ENCODE measurements at places on chromosomes 13 and 19.

- no peak overlapping the region for H3K4me3 ChIP-seq
- H3K4me1 ChIP-seq, result no peaks in the 10 kb centered on the region
- H3K36me3 ChIP-seq, result no peaks in the 10 kb centered on the region
- no peak for DNase-seq
- H3K27me3 ChIP-seq, result no peaks in the 10 kb centered on the region
Observed at GRCh38 chr13:28621449-28621848, 37.5 kb upstream of the POMP start.

DNA sequence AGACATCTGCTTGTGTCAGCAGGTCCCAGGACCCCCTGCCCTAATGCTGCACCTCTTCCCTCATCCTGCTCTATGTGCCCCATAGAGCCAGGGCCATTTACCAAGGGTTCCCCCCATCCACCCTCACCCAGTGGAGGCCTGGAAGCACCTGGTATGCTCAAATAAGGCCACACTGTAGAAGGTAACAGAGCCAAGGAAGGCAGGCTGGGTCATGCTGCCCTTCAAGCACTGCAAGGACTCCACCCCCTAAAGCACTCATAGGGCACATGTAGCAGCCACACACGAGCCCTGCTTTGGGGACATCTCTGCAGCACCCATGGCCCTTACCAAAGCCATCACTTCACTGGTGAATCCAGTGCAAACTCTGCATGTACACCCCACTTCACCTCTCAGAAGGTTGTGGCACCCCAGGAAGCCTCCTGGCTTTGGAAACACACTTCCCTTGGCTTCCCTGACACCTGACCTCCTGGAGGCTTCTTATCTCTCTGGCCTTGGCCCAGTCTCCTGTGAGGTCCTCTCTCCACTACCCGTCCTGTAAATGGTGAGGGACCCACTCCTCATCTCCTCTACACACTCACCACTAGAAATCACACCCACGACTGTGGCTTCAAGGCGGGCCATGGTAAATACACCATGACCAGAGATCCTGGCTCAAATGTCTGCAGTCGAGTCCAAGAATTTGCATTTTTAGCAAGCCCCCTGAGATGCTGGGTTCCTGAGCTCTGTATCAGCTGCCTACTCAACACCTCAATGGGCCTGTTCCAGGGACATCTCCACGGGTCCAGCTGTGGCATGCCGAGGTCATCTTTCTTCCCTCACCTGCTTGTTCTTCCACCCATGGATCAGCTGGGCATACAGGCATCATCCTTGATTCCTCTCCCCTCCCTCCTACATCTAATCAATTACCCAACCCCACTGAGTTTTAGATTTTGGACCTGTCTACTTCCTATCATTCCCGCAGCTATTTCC, 80.9 kb upstream of the DOCK9 start:
- H3K4me1 ChIP-seq, result peaks cover 3% of the 10 kb centered on the region
- no peak overlapping the region for H3K4me3 ChIP-seq
- no peak for DNase-seq
- H3K27ac ChIP-seq, result no peak overlapping the region

- H3K4me1 ChIP-seq, result peaks cover 10% of the 10 kb centered on the region
- peak overlapping the region; percentile 85 for H3K27ac ChIP-seq
- H3K36me3 ChIP-seq, result no peaks in the 10 kb centered on the region
- no peak overlapping the region for H3K4me3 ChIP-seq
Observed at GRCh38 chr19:44742330-44743061, 6.0 kb upstream of the BCL3 start.

DNA sequence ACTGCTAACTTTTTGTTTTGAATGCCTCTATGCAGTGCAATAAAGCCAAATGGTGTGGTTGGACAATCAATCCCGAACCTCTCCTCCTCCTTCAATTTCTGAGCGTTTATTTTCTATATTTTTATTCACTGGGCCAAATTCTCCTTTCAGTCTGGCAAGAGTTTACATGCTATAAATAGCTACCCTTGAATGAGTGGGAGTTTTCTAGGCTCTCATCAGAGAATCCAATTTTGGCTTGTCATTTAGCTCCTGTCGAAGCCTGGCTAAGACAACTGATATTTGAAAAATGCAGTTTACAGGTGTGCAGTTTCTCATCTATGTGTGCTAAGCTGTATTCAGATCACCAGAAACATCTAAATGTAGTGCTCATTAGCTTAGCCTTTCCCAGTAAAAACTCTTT, 61.8 kb downstream of the OLFM4 start:
- no peak overlapping the region for H3K27ac ChIP-seq
- no peak for DNase-seq
- H3K27me3 ChIP-seq, result no peaks in the 10 kb centered on the region
- no peaks in the 10 kb centered on the region for H3K36me3 ChIP-seq

DNA sequence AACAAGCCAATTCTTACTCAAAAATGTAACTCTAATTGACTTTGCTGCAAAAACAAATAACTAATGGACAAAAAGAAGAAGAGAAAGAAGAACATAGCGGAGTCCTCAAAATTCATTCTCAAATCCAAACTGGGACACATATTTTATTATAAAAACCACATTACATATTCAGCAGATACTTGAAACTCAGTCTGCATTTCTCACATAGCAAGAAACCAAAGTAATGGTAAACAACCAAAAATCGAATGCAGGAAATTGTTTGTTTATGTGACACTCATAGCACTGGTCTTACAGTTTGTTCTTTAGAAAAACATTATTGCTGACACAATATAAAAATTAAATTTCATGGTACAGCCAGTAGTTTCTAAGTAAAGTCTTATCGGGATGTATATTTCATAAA, 789.8 kb downstream of the SLITRK6 start:
- DNase-seq, result no peak
- no peaks in the 10 kb centered on the region for H3K27me3 ChIP-seq
- no peak overlapping the region for H3K27ac ChIP-seq
- H3K4me3 ChIP-seq, result no peak overlapping the region
- no peaks in the 10 kb centered on the region for H3K36me3 ChIP-seq

GRCh38 chr19:40217934-40218890, at the start of gene TTC9B:
Gene TTC9B, minus strand, starts transcription at chr19:40218384. Its CDS starts 3 bp downstream, at chr19:40218381.
- no peak within 1 kb of the TSS for H3K4me3 ChIP-seq
- H3K27me3 ChIP-seq, result peaks cover 22% of the 10 kb centered on the region

DNA sequence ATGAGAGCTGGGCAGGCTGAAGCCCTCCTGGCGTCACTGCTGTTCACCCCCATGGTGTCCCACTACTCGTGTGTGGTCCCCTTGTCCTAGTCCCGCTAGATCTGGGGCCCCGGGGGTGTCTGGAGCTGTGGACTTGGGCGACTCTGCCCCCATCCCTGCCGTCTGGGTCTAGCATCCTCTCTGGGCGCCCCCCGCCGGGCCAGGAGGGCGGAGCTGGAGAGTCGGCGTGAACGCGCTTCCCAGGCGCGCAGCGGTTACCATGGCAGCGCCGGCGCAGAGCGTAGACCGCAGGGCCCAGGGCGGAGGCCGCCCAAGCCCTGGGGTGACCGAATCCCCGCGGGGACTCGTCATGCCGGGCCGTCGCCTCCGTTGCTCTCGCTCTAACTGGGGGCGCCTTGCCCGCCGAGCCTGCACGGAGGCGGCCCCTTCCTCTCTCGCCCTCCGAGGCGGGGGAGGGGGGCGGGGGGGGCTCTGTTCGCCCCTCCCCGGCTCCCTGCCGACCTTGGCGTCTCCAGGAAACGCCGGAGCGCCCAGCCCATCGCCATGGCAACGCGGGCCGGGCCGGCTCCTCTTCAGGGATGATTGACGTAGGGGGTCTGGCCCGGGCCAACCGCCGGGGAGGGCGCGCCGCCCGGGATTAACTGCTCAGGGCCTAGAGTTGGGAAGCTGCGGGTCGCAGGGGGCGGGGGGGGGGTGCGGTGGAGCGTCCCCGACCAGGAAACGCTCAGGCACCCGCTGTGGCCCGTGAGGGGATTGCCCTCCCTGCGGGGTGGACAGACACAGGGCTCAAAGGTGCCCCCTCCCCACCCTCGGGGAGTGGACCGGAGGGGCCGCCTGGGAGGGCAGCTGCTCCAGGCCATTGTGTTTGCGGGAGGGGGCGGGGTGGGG, 8.9 kb downstream of the ISYNA1 start:
- no peaks in the 10 kb centered on the region for H3K36me3 ChIP-seq
- peaks cover 26% of the 10 kb centered on the region for H3K4me1 ChIP-seq
- H3K4me3 ChIP-seq, result peak overlapping the region; percentile 39
- H3K27ac ChIP-seq, result peak overlapping the region; percentile 85
- no peaks in the 10 kb centered on the region for H3K27me3 ChIP-seq
- peak; percentile 81 for DNase-seq

GRCh38 chr19:49637821-49638738, 1.9 kb downstream of the RRAS start:
- DNase-seq, result peak; percentile 86
- no peaks in the 10 kb centered on the region for H3K36me3 ChIP-seq
- H3K4me3 ChIP-seq, result peak overlapping the region; percentile 72

DNA sequence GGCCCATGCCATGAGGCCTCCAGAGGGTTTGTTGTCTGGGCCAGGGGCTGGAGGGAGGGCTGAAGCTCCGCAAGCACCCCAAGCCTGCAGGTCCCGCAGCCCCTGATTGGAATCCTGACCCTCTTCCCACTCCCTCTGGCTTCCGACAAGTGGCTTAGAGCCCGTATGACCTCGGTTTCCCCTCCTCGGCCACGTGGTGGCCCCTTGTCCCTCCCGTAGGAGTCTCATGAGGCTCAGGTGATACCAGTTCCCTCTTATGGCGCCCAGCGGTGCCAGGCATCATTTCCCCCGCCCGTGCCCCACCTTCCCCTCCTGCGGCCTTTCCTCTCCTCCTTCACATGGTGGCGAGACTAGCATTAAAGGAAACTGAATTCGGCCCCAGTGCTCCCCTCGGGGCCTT, 6.1 kb downstream of the THOP1 start:
- DNase-seq, result no peak
- H3K4me3 ChIP-seq, result no peak overlapping the region
- no peaks in the 10 kb centered on the region for H3K4me1 ChIP-seq

- no peaks in the 10 kb centered on the region for H3K36me3 ChIP-seq
- DNase-seq, result no peak
- no peak overlapping the region for H3K27ac ChIP-seq
- H3K27me3 ChIP-seq, result no peaks in the 10 kb centered on the region
- H3K4me3 ChIP-seq, result no peak overlapping the region
- no peaks in the 10 kb centered on the region for H3K4me1 ChIP-seq
Observed at GRCh38 chr19:33785795-33786194, 10.9 kb upstream of the KCTD15 start.

GRCh38 chr13:97018029-97018819, 23.9 kb upstream of the OXGR1 start:
- H3K4me3 ChIP-seq, result no peak overlapping the region
- H3K27me3 ChIP-seq, result no peaks in the 10 kb centered on the region
- H3K27ac ChIP-seq, result no peak overlapping the region
- H3K4me1 ChIP-seq, result no peaks in the 10 kb centered on the region
- DNase-seq, result no peak

DNA sequence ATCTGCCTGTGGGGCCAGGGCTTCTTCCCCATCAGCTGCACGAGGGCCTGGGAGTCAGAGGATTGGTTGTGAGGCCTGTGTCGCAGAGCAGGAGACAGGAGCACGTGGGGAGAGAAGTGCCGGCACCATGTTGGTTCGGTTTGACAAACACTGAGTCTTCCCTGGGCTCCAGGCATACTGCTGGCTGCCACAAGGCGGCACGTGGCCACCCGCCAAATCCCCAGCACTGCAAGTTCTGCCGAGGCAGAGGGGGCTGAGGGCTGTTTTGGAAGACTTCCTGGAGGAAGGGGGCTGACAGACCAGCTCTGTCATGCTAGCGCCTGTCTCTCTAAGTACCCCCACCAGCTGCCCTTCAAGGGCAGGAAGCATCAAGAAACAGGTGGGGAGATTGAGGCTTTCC, 9.5 kb downstream of the SHANK1 start:
- H3K27me3 ChIP-seq, result no peaks in the 10 kb centered on the region
- no peak overlapping the region for H3K27ac ChIP-seq
- H3K4me3 ChIP-seq, result no peak overlapping the region
- no peaks in the 10 kb centered on the region for H3K36me3 ChIP-seq

- DNase-seq, result peak; percentile 47
- no peaks in the 10 kb centered on the region for H3K36me3 ChIP-seq
- H3K27ac ChIP-seq, result peak overlapping the region; percentile 100
- no peaks in the 10 kb centered on the region for H3K27me3 ChIP-seq
Observed at GRCh38 chr19:48874303-48875135, 2.3 kb downstream of the PPP1R15A start.

- H3K36me3 ChIP-seq, result no peaks in the 10 kb centered on the region
- no peak overlapping the region for H3K4me3 ChIP-seq
- no peak overlapping the region for H3K27ac ChIP-seq
- H3K27me3 ChIP-seq, result no peaks in the 10 kb centered on the region
Observed at GRCh38 chr19:38059897-38060296, 152.9 kb downstream of the SIPA1L3 start.

DNA sequence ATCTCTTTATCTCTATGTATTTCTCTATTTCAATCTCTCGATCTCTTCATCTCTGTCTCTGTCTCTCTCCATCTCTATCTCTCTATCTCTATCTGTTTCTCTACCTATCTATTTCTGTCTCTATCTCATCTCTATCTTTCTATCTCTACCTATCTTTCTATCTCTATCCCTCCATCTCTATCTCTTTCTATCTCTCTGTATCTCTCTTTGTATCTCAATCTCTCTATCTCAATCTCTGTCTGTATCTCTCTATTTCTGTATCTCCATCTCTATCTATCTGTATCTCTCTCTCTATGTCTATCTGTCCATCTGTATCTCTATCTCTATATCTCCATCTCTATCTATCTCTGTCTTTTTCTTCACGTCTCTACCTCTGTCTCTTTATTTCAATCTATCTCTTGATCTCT, 25.2 kb downstream of the TNFSF9 start:
- H3K27me3 ChIP-seq, result no peaks in the 10 kb centered on the region
- no peaks in the 10 kb centered on the region for H3K4me1 ChIP-seq
- no peak overlapping the region for H3K27ac ChIP-seq
- DNase-seq, result no peak

- H3K4me3 ChIP-seq, result no peak overlapping the region
- no peaks in the 10 kb centered on the region for H3K36me3 ChIP-seq
- no peaks in the 10 kb centered on the region for H3K4me1 ChIP-seq
- no peak for DNase-seq
Observed at GRCh38 chr19:19074196-19074882, 10.5 kb downstream of the SLC25A42 start.

DNA sequence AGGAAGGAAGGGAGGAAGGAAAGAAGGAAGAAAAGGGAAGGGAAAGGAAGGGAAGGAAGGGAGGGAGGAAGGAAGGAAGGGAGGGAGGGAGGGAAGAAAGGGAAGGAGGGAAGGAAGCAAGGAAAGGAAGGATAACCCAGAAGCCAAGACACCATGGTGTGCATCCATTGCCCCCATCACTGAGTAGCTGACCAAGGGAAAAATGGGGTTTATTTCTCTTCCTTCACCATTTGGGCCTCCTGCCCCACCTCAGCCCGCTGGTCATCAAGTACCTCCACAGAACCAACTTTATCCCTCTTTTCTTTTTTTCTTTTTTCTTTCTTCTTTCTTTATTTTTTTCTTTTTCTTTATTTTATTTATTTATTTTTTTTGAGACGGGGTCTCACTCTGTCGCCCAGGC, 20.4 kb downstream of the CABP5 start:
- H3K27ac ChIP-seq, result no peak overlapping the region
- H3K4me1 ChIP-seq, result no peaks in the 10 kb centered on the region
- H3K36me3 ChIP-seq, result no peaks in the 10 kb centered on the region
- no peak overlapping the region for H3K4me3 ChIP-seq

GRCh38 chr13:29556742-29557141, 38.7 kb downstream of the SLC7A1 start:
- no peaks in the 10 kb centered on the region for H3K27me3 ChIP-seq
- DNase-seq, result no peak
- no peaks in the 10 kb centered on the region for H3K36me3 ChIP-seq
- no peaks in the 10 kb centered on the region for H3K4me1 ChIP-seq
- H3K27ac ChIP-seq, result no peak overlapping the region

GRCh38 chr19:47133021-47133471, 2.4 kb downstream of the SAE1 start:
- no peaks in the 10 kb centered on the region for H3K4me1 ChIP-seq
- H3K27me3 ChIP-seq, result no peaks in the 10 kb centered on the region
- no peak overlapping the region for H3K4me3 ChIP-seq
- DNase-seq, result no peak
- H3K27ac ChIP-seq, result no peak overlapping the region
- H3K36me3 ChIP-seq, result no peaks in the 10 kb centered on the region
